IPS-NIHi11 (cell line): ENCODE measurements at places on chromosomes 3 and 15.

DNA sequence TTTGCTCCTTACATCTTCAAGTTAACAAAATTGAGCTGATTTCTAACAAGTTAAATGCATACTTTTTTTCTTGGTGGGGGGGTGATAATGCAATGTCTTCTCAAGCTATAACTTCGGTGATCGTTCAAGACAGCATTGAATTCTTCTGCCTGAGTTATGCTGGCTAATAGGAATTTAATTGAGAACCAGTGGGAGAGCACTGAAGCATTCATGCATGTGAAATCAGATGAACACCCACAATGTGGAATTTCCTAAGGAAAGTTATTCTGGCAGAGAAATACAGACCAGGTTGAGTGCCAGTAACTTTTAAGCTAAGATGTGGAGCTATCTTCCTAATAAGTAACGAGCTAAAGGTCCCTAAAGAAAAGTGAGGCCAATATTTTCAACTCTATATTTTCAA lies 3.0 kb downstream of the SPATA16 start:
- no peak for DNase-seq

DNA sequence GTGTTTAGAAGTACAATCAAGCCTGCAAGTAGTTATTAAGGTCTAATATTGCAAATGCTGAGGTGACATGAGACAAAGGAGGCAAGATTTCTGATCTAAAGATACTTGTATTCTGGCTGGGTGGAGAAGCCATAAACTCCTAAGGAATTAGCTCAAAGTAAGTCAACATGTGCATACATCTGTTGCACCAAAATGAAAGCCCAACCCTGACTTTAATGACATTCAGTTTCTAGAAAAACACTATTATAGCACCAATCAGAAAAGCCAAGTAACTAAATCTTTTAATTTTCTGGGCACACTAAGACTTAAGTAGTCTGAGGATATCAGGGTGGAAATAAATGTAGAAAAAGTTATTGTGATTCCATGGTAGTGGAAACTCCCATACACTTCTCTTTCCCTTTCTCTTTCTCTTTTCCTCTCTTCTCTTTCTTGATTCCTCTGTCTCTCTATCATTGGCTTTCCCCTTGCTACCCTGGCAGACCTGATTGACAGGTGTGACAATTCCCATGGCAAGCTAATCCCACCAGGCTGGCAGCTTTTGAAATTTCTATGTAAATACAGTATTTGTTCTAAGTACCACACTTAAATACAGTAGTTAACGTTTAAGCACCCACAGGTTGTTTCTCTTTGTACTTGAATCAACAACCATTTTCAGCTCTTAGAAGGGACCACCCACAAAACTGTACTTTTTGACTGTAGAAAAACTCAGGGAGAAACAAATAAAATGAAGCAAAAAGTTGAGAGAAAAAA lies 528.4 kb upstream of the SEMA6D start:
- DNase-seq, result no peak

DNA sequence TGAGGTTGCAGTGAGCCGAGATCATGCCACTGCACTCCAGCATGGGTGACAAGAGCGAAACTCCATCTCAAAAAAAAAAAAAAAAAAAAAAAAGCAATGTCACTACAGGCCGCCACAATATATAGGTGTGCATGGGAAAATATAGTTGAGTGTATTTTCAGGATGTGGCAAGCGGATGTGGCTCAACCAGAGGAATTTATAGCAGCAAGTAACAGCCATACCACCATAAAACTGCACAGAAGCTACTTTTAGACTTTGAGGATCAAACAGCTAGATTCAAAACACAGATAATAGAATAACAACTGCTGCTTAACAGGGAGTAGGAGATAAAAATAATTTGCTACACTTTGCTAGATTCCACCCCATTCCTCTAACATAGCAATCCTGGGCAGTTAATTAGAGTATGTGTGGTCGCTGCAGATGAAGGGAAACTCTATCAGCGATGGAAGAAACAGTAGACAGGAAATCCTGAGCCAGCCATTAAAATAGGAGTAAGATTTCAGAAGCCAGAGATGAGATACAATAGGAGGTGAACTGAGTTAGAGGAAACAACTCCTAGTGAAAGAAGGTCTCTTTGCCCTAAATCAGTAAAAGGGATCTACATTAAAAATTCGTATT lies 318.7 kb upstream of the STT3B start:
- DNase-seq, result no peak

GRCh38 chr3:53192608-53193007 lies 31.6 kb downstream of the PRKCD start:
- DNase-seq, result no peak

- peak; percentile 69 for DNase-seq
These were observed at the start of gene GPR27 for GRCh38 chr3:71753701-71754609. Gene GPR27, plus strand, starts transcription at chr3:71753855. Its CDS starts 195 bp downstream, at chr3:71754050.

- DNase-seq, result no peak
These were observed 122.4 kb downstream of the XXYLT1 start for GRCh38 chr3:195148549-195148948.

GRCh38 chr15:100275641-100276040 lies 66.1 kb downstream of the ADAMTS17 start:
- DNase-seq, result no peak

- DNase-seq, result no peak
These were observed 22.2 kb downstream of the SMAD3 start for GRCh38 chr15:67087507-67088172.

DNA sequence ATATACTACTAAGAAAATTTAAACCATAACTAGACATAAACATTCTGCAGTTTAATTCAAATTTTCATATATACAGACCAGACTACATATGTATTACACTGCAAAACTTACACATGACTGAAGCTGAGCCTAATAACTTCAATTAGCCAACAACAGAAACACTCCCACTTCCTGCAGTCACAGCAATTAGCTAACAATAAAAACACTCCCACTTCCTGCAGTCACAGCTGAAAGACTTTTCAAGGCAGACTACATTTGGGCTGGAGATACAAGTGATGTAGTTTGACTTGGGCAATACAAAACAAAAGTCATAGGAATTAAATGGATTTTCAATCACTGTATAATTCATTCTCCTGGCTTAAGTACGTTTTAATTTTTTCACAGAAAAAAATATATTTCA lies 10.3 kb downstream of the TM2D3 start:
- no peak for DNase-seq

DNA sequence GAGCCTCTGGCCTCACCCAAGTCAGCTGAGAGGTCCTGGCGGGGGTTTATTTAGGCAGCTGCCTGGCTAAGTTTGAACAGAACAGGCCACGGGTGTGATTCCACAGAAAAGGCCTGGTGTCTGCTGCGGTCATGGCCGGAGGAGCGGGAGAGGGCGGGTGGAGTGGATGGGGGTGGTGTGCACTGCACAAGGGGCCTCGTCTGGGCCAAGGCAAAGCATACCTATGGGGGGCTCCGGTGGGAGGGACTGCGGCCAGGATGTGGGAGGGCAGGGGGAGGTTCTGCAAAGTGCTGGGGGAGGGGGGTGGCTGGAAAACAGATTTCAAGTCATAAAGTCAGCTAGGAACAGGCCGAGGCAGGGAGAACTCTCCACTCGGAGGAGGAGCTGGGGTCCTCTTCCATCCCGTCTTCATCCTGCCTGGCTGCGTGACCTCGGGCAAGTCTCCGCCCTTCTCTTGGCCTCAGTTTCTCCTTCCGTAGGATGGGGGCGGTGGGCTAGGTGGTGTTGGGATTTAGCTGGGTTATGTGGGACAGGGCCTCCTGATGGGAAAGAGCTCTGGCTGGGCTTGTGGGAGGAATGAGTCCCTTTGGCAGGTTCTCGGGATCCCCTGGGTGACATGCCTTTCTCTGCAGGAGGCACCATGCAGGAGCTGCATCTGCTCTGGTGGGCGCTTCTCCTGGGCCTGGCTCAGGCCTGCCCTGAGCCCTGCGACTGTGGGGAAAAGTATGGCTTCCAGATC lies 878 bp downstream of the ISLR start:
- DNase-seq, result no peak

DNA sequence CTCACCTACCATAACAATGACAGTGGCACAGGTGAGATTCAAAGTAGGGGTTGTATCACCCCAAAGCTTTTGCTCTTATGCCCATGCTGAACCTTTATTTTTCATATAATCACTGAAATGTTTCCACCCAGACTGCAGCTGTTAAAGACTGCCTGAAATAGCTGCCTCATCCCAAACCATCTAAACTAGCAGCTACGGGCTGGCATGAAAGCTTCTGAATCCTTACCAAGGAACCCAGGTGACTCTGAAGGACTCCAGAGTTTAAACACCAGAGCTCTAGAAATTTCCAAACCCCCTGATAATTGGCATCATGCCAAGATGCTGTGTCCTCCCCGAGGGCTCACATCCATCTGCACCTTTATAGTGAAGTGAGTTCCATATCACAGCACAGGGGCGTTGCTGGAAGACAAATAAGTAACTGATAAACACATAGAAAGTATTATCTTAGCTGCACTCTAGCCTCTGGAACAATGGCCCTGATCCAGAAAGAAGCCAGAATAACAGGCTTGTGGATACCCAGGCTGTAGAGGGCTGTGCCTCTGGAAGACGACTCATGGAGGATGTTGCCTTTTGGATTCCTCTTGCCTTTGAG lies 238.9 kb downstream of the CADPS start:
- DNase-seq, result no peak
